ENCODE measurements at places on chromosomes 11 and 22.

- DNase-seq = no peak
These were observed 66.4 kb downstream of the UBASH3B start for GRCh38 chr11:122721964-122722266.

DNA sequence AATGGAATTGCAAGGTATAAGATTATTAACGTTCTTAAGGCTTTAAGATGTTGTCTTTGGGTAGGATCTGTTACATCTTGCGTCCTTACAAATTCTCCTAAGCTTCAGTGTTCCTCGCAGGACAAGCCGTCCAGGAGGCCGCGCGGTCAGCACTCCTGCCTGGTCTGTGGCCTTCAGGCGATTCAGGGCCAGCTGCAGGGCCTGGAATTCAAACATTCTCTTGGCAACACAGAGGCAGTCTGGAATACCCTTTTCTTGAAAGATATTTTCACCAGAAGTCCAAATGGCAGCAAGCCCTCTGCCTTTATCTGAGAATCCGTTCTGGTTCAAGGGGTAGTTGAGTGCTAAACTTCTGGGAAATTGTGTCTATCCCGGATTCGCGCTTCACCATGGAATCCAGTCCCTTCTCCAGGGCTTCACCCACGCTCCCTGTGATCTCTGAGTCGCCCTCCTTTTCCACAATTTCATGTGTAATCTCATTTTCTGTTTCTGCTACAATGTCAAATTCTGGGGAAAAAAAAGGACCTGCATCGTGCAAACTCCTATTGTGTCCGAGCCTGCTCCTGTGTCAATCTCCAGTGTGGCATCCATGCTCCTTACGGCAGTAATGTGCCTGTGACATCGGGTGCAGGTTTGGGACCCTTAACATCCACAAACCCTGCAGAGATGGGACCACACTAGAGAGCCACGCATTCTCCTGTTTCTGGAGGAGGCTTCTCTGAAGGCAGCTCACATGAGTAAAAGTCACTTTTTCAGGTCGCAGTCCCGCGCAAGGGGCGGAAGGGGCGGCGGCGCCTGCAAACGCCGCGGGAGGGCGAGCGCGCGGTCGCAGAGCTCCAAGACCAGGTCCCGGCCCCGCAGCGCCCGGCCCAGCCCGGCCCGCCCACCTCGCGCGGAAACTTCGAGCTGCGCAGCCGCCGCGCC, 25.4 kb upstream of the SORL1 start:
- no peak for DNase-seq

- no peak for DNase-seq
These were observed 15.2 kb downstream of the PHLDB1 start for GRCh38 chr11:118622376-118623268.

DNA sequence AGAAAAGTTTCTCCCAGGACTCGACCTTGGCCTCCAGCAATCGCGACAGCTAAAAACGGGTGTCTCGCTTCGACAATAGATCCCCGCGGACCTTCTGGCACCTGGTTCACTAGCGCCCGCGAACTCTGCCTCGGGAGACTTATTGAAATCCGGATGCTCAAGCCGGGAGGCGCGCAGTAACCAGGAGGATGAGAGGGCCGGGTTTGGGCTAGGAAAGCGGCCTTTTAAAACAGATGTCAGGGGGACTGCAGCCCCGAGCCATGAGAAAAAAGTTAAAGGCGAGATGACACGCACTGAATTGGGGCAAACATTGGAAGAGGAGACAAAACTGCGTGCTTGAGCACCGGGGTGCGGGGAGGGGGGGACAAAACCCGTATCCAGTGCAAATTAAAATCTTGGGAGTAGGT, 637 bp upstream of the ZBTB16 start:
- no peak for DNase-seq

DNA sequence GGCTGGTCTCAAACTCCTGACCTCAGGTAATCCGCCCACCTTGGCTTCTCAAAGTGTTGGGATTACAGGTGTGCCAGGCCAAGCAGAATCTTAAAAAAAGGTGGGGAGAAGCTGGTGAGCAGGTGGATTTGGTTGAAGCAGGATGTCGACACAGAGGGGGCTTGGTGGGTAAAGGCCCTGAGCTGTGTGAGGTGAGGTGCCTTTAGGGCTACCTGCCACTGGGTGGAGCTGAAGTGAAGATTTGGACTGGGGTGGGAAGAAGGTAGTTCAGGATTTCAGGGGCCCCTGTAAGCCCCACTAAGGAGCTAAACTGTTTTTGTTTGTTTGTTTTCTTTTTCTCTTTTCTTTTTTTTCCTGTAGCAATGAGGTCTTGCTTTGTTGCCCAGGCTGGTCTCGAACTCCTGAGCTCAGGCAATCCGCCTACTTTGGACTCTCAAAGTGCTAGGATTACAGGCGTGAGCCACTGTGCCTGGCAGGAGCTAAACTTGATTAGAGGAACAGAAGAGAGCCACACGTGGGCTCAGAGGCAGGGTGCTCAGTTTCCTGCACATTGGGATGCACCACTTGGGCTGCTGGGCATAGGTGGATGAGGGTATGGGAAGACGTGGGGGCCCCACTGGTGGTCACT, 6.0 kb downstream of the P2RX6 start:
- no peak for DNase-seq

- DNase-seq = no peak
These were observed 27.6 kb upstream of the EXPH5 start for GRCh38 chr11:108620958-108621772.

- DNase-seq = no peak
These were observed 11.7 kb downstream of the SEC14L2 start for GRCh38 chr22:30408388-30409102.

Data from esophagus squamous epithelium (tissue), 5 donors.